ENCODE measurements at places on chromosomes 1 and 21.

GRCh38 chr1:108121358-108122143 is 78.6 kb downstream of the SLC25A24 start:
- no peak for DNase-seq

DNA sequence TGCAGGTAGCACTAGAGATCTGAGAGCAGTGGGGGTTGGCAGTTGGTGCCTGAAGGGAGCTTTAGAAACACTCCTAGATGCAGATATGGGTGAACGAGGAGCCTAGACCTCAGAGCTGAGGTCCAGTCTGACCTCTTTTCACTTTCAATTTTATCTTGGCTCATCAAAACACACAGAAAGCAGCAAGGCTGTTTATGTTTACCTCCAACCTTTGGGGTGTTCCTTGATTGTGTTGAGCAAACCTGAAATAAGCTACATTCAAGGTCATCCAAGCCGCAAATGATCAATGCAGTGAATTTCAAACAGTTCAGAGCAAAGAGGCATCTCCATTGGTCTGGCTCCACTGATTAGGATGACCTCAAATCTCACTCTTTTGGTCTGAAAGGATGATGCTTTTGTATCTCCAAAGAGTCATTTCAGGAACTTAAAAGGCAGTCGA is 1.3 kb downstream of the LY9 start:
- no peak for DNase-seq

DNA sequence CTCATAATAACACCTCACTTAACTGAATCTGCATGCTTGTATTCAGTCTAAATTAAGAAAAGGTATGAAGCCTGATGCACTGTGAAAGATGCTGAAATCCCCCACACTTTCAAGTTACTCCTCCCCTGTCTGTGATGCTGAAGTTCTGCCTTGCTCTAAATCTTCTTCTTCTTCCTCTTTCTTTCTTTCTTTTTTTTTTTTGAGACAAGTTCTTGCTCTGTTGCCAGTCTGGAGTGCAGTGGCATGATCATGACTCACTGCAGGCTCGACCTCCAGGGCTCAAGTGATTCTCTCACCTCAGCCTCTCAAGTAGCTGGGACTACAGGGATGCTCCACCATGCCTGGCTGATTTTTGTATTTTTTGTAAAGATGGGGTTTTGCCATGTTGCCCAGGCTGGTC is 231.0 kb upstream of the B3GALT2 start:
- DNase-seq: no peak

DNA sequence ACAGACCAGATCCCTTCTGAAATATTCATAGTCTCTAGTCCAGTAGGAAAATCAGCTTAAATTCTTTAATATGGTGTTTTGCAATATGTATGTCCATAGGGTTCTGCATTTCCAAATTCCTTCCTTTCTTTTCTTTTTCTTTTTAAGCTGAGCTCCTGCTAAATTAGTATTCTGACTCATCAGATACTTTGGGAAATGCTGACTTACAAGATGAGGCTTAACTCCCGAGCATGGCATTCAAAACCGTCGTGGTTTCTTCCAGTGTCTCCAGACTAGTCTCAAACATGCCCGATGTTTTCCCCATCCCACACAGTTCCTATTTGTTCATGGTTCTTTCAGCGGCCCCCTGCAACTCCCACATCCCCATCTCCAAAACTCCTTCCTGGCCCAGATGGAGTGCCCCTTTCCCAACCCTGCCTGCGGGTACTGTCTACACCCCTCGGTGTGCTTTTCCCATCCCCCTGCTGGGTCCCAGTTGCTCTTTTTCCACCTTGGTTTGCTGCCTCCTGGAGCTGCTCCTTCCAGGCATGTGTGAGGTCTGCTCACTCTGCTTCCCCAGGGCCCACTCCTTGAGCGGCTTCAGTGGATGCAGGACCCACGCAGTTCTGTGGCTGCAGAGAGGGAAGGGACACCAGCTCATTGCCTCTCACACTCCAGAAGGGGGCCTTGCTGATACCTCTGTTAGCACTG is 19.5 kb upstream of the ETV3 start:
- no peak for DNase-seq

- DNase-seq: peak; percentile 37
These were observed 214 bp downstream of the NCAM2 start for GRCh38 chr21:20998456-20998789.

GRCh38 chr1:248804771-248805681 is 20.7 kb downstream of the SH3BP5L start:
- no peak for DNase-seq

DNA sequence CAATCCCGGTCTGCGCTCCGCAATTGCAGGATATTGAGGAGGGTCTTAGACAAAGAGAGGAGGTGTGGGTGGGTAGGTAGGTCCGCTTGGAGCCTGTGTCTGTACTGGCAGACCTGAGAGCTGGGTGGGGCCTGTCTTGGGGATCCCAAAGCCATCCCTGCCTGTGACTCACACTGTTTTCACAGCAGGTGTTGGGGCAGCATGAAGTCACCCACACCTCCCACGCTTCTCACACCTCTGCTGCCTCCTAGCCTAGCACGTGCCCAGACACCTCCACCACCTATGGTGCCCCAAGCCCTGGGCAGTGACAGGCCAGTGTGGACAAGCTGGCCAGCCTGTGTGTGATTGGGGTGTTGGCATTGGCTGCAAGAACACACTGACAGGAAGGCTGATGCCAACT is 65.7 kb upstream of the ECE1 start:
- no peak for DNase-seq

DNA sequence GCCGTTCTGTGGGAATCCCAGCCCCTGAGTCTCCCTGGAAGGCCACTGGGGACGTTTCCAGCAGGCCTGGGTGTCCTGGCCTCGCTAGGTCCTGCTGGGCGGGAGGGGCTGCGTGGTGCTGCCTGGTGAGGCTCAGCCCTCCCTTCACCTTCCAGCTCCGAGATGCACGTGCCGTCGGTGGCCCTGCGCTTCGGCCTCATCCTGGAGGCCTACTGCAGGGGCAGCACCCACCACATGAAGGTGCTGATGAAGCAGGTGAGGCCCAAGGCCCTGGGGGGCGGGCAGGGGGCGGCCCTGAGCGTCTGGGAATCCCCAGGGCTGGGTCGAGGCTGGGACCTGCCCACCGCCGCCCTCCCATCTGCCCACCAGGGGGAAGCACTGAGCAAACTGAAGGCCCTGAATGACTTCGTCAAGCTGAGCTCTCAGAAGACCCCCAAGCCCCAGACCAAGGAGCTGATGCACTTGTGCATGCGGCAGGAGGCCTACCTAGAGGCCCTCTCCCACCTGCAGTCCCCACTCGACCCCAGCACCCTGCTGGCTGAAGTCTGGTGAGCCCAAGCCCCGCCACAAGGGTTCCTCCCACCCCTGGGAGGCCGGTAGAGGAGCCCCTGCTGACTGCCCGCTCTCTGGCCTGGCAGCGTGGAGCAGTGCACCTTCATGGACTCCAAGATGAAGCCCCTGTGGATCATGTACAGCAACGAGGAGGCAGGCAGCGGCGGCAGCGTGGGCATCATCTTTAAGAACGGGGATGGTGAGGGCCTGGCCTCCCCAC is 70.3 kb downstream of the PIK3CD start:
- DNase-seq: no peak

- no peak for DNase-seq
These were observed 500 bp downstream of the EPHA10 start for GRCh38 chr1:37764414-37764825.

GRCh38 chr1:240691501-240691900 is 79.5 kb upstream of the GREM2 start:
- DNase-seq: no peak

GRCh38 chr21:39156024-39156423 is 27.2 kb downstream of the PSMG1 start:
- DNase-seq: no peak

DNA sequence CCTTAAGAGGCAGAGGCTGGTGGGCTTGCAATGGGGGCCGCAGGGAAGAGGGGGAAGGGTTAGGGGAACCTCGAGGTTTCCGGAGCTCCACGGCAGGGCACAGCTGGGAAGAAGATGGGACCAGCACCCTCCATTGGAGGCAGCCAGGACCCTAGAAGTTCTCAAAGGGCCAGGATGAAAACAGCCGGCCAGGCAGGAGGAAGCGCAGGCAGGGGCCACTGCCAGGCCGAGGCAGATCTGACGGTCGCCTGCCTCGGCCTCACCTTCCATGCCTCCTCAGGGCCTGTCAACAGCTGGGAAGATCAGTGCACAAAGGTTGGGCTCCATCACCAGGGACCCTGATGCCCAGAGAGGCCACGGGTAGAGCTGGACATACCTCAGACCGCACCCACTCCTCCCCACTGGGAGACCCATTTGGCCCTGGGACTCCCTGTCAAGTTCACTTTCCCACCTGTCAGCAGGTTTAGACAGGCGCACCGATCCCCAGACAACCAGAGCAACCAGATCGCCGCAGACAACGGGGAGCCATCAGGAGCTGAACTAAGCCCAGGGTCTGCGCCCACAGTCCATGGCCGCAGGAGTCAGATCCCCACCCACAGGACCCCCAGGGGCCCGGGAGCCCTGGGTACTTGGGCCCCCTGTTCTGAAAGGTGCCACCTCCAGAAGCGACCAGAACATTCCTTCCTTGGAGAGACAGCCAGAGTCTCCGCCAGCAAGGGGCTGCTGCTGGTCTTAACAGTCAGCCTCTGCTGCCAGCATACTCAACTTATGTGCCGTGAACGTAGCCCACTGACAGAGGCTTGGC is 2.2 kb downstream of the SLC19A1 start:
- DNase-seq: no peak

- DNase-seq: no peak
These were observed 14.0 kb upstream of the MGST3 start for GRCh38 chr1:165616987-165617546.

All from NCI-H524 treated with DMSO at 0.1 percent for 48 hours (cell line).